ENCODE measurements at places on chromosomes 12 and 14.

DNA sequence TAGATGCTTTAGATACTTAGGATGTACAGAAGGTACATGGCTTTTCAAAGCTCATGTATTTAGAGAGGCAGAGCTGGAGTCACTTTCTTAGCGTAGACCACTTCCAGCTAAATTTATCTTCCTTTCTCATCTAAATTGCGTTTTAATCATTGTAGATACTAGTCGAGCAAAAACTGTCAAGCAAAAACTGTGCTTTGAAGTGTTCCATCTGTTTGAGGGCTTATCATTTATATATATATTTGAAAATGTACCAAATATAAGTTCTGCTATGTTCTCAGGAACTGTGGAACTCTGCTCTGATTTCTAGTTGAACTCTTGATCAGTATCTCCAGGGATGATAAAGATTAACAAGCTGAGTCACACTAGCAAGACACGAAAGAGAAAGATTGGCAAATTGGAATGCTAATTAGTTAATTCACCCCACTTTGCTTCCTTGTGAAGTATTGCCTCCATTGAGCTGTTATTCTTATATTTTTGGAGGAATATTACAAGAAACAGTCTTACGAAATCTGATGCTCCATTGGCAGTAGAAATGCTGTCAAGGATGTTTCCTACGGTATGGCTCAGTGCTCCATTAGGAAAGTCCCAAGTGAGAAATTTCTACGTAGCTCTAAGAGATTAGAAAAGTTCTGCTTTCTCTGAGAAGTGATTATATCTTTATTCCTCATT lies 310.7 kb downstream of the AEBP2 start:
- no peak for DNase-seq

- DNase-seq, result no peak
Observed at GRCh38 chr14:87813211-87813610, 179.8 kb downstream of the GALC start.

- no peak for DNase-seq
Observed at GRCh38 chr12:131724534-131724933, 13.6 kb downstream of the SFSWAP start.

- no peak for DNase-seq
Observed at GRCh38 chr12:119528241-119528640, 65.3 kb upstream of the TMEM233 start.

GRCh38 chr14:63759456-63759855 lies 31.6 kb upstream of the SGPP1 start:
- no peak for DNase-seq

DNA sequence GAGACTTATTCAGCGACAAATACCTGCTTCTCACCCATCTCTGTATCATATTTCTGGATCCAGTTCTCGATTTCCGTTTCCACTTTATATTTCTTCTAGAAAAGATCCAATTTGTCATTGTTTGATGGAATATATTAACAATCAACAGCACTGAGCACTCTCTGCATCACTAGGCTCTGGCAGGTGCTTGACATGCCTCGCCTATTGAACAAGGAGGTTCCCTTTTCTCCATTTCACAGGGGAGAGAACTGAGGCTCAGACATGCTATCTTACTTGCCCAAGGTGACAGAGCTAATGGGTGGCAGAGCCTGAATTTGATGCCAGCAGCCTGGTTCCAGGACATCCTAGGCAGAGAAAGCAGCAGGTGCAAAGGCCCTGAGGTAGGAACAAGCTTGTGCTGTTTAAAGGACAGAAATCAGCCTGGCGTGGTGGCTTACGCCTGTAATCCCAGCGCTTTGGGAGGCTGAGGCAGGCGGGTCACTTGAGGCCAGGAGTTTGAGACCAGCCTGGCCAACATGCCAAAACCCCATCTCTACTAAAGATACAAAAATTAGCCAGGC lies 12.1 kb downstream of the RITA1 start:
- DNase-seq, result no peak

All from activated T-helper 1 cell treated with Interleukin-2 at 50 U/mL for 16 hours (primary cell).